ENCODE measurements at places on chromosomes 7 and 10.

GRCh38 chr7:117962366-117962994 is 89.2 kb upstream of the CTTNBP2 start:
- no peak for DNase-seq

GRCh38 chr10:128143531-128143930 is 17.3 kb upstream of the MKI67 start:
- no peak for DNase-seq

GRCh38 chr10:4763960-4764428 is 62.0 kb upstream of the AKR1E2 start:
- peak; percentile 87 for DNase-seq

DNA sequence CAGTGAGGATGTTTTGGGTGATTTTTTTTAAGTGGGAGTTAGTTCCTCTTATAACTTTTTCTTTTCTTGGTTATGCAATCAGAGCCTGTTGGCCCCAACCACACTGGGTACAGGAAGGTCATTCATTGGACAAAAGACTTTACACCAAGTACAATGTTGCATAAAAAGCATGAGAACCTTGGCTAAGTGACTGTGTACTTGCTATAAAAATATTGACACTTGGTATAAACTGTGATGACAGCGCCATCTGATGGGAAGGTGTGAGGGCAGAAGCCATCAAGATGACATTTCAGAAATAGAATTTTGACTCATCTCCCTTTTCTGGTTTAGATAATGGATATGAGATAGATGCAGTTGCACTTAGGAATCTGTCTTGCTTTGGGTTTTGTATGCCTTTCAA is 126.4 kb upstream of the CCDC6 start:
- peak; percentile 36 for DNase-seq

DNA sequence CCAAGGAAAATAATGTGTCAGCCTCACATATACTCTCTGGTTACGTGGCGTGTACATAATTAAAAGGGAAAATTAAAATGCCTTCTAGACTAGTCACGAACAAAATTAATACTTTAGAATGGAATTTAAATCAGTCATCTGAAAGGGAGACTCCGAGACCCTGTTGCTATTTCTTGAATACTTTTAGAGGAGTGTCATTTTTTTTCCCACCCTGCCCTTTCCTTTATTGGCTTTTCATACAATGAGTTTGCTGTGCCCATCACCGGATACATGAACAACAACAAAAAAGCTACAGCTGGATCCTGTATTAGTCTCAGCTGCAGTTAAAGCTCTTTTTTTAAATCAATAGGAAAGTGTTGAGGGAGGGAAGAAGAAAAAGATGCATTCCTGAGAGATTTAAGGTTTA is 20.1 kb downstream of the CYTH3 start:
- peak; percentile 48 for DNase-seq

GRCh38 chr10:90813594-90814365 is 44.1 kb downstream of the HTR7 start:
- no peak for DNase-seq

- DNase-seq, result peak; percentile 53
These were observed 153.3 kb upstream of the INSYN2A start for GRCh38 chr10:127349737-127350136.

GRCh38 chr10:1132584-1132983 is 76.4 kb downstream of the WDR37 start:
- no peak for DNase-seq

DNA sequence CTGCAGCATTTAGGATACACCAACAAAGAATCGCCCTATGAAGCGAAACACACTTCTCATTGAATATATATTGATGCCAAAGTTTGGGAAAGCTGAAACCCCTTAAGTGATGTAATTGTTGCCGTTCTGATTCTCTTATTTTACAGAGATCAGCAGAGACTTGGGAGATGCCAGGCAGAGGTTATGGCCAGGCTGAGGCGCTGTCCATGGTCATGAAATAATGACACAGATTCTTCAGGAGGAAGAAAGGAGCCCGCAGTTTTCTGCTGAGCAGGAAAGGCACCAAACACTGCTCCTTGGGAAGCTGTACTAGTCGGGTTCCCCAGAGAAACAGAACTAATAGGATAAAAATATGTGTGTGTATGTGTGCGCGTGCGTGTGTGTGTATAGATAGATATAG is 566.0 kb downstream of the CALN1 start:
- DNase-seq, result no peak

- no peak for DNase-seq
These were observed 1.1 kb upstream of the TRIP6 start for GRCh38 chr7:100865938-100866728.

GRCh38 chr7:126803060-126803665 is 449.6 kb downstream of the GRM8 start:
- peak; percentile 51 for DNase-seq

GRCh38 chr10:113085776-113086175 is 135.7 kb downstream of the TCF7L2 start:
- no peak for DNase-seq

GRCh38 chr7:50637725-50638643 is 72.8 kb upstream of the DDC start:
- peak; percentile 15 for DNase-seq

DNA sequence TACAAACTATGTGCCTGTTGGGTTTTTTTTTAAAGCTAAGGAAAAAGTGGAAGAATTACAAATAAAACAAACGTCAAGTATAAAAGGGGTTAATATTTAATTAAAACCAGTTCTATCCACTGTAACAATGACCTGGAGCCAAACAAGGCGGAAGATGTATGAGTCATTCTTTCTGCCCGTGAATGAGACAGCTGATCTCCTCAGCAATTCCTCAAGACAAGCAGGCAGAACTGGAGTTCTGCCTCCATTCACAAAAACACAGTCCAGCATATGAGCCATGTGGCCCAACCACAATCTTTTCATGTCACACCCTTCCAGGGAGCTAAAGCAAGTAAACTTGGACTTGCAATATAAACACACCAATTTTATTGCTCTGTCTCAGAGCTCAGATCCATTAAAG is 8.4 kb downstream of the ETV1 start:
- peak; percentile 98 for DNase-seq

GRCh38 chr10:98469001-98469931 is 22.5 kb upstream of the HPS1 start:
- no peak for DNase-seq

DNA sequence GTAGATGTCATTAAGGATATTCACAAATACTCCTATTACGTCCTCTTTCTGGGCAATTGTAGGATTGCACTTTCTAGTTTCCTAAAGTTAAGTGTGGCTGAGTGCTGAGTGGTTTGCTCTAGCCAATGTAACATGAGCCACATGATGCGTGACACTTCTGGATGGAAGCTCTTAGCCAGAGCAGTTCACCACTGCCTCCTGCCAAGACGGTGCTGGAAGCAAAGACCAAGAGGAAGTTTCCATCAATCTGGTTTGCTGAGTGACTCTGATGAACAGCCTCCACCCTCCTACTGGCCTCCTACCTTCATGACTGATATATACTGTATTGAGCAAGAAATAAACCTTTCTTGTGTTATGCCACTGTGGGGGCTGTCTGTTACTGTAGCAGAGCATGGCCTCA is 318.1 kb downstream of the KCNMA1 start:
- peak; percentile 65 for DNase-seq

- DNase-seq, result no peak
These were observed at the start of gene CYP2C9 for GRCh38 chr10:94938383-94938782. CYP2C9 (plus strand) TSS chr10:94938658; CDS start chr10:94938683, 25 bp downstream.

DNA sequence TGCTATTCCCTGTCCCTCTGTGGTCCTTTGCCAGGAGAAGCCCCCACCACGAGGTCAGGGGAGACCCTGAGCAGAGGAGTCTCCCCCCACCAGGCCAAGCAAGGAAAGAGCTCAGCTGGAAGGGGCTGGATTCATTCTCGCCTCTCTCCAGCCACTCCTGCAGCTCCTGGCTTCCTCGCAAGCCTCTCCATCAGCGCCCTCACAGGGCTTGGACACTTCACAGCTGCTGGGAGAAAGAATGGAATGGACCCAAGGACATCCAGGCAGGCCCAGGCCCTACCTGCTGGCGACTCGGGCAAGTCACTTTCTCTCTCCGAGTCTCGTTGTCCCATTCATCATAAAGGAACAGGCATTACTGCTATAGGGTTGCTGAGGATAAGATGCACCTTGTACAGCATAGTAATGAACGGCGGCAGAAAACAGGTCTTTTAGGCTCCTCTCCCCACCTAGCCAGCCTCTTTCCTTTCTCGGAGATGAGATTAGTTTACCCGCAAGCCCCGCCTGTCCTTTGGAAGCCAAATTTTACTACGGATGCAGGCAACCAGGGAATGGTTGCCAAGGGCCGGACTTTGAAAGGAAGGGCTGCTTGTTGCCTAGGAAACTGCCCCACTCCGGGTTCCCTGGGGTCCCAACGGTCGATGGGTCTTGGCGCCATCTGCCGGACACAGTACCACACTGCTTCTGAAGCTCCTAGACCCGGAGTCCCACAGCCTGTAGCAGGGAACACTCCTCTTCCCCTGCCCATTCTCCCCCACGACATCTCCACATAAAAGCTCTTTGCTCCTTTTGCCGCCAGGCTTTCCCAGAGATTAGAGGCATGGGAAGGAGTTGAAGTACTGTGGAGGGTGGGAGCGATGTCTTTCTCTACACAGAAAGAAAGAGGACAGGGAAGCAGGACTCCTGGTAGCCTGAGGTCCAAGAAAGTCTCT is 22.3 kb downstream of the IMPDH1 start:
- peak; percentile 57 for DNase-seq

DNA sequence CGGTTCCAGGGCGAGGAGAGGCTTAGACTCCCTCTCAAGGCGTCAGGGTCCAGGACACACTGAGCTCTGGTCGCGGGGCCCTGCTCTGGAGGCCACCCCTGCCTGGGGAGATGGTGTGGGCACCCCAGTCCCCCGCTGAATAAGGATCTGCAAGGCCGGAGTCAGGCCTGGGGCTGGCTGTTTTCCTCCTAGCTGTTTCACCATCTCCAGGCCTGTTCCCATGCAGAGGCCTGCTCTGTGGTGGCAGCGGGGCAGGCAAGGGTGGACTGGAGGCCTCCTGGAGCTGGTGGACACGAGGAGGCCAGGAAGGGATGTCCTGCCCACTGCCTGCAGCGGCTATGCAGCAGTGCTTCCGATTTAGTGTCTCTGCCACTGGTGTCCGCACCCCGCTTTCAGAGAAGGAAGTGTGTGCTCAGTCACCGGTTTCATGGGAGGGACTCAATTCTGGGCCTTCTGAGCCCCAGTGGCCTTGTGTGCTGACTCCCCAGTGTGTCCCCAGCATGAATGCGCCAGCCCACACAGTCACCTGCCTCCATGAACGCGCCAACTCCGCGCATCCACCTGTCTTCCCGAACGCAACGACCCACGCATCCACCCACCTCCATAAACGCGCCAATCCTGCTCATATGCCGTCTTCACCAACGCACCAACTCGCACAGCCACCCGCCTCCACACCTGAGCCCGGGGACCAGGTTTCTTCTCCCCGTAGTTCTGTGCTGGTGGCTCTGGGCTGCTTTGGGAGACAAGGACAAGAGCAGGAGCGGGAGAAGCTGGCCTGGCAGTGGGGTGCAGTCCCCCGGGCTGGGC is 14.5 kb upstream of the GPR146 start:
- DNase-seq, result no peak

- peak; percentile 38 for DNase-seq
These were observed 93.1 kb downstream of the GLI3 start for GRCh38 chr7:42143711-42144600.

DNA sequence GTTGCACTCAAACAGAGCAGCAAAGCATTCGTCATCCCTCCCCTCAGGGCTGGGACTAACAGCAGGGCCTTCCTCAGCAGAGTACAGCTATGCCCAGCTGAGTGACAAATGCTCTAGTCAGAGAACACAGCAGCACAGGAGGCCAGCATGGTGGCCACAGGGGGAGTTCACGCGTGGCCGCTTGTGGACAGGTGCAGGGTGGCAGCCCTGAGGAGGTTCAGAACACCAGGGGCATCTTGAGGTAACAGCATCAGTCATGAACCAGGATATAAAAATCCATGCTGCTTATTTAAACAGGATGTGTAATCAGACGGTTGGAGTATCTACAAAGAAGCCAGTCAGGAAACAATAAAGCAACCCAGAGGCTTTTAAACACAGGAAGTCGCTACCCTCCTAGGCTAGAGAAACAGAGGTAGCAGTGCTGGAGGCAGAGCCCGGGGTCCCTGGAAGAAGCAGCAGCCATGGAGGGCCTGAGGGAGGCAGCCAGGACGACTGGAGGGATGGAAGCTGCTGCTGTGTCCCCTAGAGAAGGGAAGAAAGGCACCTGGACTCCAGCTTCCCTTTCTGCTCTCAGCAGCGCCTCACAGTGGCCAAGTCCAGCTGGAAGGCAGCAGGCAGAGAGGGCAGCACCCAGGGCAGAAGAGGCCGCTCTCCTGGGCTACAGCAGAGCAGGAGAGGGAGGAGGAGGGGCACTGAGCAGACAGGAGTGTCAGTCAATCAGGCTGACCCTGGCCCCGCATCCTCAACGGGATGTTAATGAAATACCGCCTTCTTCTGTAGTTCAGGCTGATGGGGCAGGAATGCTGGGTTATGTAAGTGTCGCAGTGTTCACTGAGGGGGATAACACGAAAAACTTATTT is 70.8 kb upstream of the UCN3 start:
- peak; percentile 33 for DNase-seq

- peak; percentile 100 for DNase-seq
These were observed 61.4 kb upstream of the STEAP1B start for GRCh38 chr7:22561321-22561811.

DNA sequence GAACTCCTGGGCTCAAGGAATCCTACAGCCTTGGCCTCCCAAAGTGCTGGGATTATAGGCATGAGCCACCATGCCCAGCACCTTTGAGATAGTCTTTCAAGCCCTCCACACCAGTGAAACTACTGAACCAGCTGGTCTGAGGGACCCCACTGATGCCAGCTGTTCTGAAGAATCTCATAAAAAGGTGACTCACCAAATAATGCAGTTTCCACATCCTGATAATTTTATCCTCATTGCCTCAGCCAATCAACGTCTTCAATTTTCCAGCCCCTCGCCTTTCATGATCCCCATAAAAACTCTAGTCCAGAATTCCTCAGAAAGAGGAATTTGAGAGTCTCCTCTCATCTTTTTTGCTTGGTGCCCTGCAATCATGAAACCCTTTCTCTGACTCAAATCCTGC is 1691.6 kb upstream of the LRRTM3 start:
- DNase-seq, result no peak

DNA sequence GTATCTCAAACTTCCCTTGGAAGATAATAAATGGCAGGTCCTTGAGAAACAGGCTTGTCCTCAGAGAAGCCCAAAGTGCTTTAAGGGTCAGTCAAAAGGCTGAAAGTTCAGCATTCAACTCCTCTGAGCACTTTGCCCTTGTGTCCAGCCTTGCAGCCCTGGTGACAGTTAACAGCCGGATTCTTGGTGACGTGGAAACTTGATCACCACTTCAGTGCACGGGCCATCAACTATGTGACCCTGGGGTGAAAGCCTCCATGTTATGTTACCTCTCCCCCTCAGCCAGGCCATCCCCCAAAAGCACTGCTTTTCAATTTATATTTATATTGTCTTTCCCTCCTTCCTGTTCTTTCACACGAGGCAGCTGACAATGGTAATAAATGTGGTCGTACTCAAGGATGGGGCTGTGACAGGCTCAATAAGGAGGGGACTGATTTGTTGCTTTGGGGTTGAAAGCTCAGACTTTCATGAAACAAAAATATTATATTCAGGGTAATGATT is 164.0 kb upstream of the NRP1 start:
- DNase-seq, result no peak

Measured in IMR-90 (cell line).